ENCODE measurements at places on chromosomes 16 and 17. TPM values are rescaled to one million over a fixed set of nuclear protein-coding genes. Genes with fewer than 3 reads are reported as not detected.

The GOT2 gene
- total RNA-seq = 111 TPM

The SP6 gene
- 1.5 TPM for total RNA-seq

The CA7 gene
- total RNA-seq = not detected

The TMC8 gene
- not detected for total RNA-seq

The EARS2 gene
- total RNA-seq = 23.7 TPM

The TBC1D10B gene
- 25.6 TPM for total RNA-seq

The MATCAP1 gene
- 13.7 TPM for total RNA-seq

The FAM171A2 gene
- 1.4 TPM for total RNA-seq

The HAGHL gene
- total RNA-seq = 4.9 TPM
